ENCODE measurements at places on chromosomes 16 and 17. TPM values are rescaled to one million over a fixed set of nuclear protein-coding genes. Genes with fewer than 3 reads are reported as not detected.

DNA sequence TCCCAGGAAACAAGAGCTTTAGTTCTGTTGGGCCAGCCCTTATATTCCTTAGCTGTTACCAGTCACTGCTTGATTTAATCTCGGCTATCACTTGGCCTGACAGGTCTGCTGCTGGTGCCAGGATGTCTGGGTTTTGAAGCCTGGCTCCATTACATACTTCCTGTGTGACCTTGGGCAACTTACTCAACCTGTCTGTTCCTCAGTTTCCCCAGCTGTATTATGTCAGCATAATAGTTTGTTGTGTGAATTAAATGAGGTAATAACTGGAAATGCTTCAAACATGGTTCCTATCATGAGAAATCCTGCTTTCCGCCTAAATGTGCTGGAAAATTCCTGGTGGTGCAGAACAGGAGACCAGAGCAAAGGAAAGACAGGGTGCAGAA lies 50.6 kb upstream of the STH start:
- no peaks in the 10 kb centered on the region for H3K36me3 ChIP-seq
- peaks cover 59% of the 10 kb centered on the region for H3K27me3 ChIP-seq
- H3K4me3 ChIP-seq: no peak overlapping the region
- no peaks in the 10 kb centered on the region for H3K4me1 ChIP-seq
- H3K27ac ChIP-seq: no peak overlapping the region
- no peak for DNase-seq

DNA sequence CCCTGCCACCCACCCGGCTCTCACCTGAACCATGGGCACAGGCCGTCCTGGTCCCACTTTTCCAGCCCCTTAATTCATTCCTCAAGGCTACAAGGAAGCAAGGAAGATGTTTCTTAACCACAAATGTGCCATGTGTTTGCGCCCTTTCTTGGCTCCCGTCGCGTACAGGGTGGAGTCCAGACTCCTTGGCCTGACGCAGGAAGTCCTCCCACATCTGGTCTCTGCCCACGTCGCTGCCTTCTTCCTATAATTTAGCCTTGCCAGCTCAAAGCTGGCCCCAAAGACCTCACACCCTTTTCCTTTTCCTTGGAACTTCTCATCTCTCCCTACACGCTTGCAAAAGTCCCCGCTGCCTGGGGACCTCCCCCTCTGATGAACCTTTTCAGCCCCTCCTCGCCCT lies 38.8 kb upstream of the BHLHA9 start:
- DNase-seq: no peak
- H3K27me3 ChIP-seq: peaks cover 62% of the 10 kb centered on the region
- no peaks in the 10 kb centered on the region for H3K36me3 ChIP-seq
- peak overlapping the region; percentile 65 for H3K4me3 ChIP-seq
- H3K27ac ChIP-seq: no peak overlapping the region

GRCh38 chr16:49543631-49543946 lies 170.0 kb downstream of the C16orf78 start:
- H3K27me3 ChIP-seq: peaks cover 7% of the 10 kb centered on the region
- no peak overlapping the region for H3K4me3 ChIP-seq
- peaks cover 4% of the 10 kb centered on the region for H3K36me3 ChIP-seq
- peaks cover 48% of the 10 kb centered on the region for H3K4me1 ChIP-seq

GRCh38 chr17:65314212-65314611 lies 177.0 kb downstream of the RGS9 start:
- no peak overlapping the region for H3K4me3 ChIP-seq
- H3K27me3 ChIP-seq: peaks cover 10% of the 10 kb centered on the region
- peaks cover 15% of the 10 kb centered on the region for H3K4me1 ChIP-seq
- no peaks in the 10 kb centered on the region for H3K36me3 ChIP-seq
- no peak overlapping the region for H3K27ac ChIP-seq

- no peak overlapping the region for H3K27ac ChIP-seq
- H3K27me3 ChIP-seq: peaks cover 3% of the 10 kb centered on the region
- no peak for DNase-seq
- H3K4me1 ChIP-seq: no peaks in the 10 kb centered on the region
- no peaks in the 10 kb centered on the region for H3K36me3 ChIP-seq
These were observed 82.4 kb downstream of the KCNJ2 start for GRCh38 chr17:70251706-70252105.

GRCh38 chr16:68866933-68867332 lies 23.6 kb downstream of the TANGO6 start:
- H3K36me3 ChIP-seq: peaks cover 3% of the 10 kb centered on the region
- H3K27me3 ChIP-seq: no peaks in the 10 kb centered on the region
- H3K4me3 ChIP-seq: no peak overlapping the region
- H3K4me1 ChIP-seq: no peaks in the 10 kb centered on the region
- DNase-seq: no peak
- no peak overlapping the region for H3K27ac ChIP-seq

GRCh38 chr17:58875261-58875660 lies 119.6 kb downstream of the PPM1E start:
- DNase-seq: no peak
- H3K27me3 ChIP-seq: no peaks in the 10 kb centered on the region
- no peak overlapping the region for H3K4me3 ChIP-seq
- H3K27ac ChIP-seq: no peak overlapping the region
- H3K4me1 ChIP-seq: no peaks in the 10 kb centered on the region
- no peaks in the 10 kb centered on the region for H3K36me3 ChIP-seq

GRCh38 chr17:61728297-61728836 lies 135.0 kb downstream of the BRIP1 start:
- no peak overlapping the region for H3K4me3 ChIP-seq
- H3K27ac ChIP-seq: no peak overlapping the region
- no peak for DNase-seq
- peaks cover 9% of the 10 kb centered on the region for H3K36me3 ChIP-seq
- H3K4me1 ChIP-seq: no peaks in the 10 kb centered on the region
- no peaks in the 10 kb centered on the region for H3K27me3 ChIP-seq

- peaks cover 5% of the 10 kb centered on the region for H3K4me1 ChIP-seq
- no peak for DNase-seq
- H3K4me3 ChIP-seq: no peak overlapping the region
These were observed 135.2 kb upstream of the HS3ST3A1 start for GRCh38 chr17:13736916-13737315.

GRCh38 chr16:85682516-85682915 lies 6.2 kb downstream of the GINS2 start:
- H3K27ac ChIP-seq: no peak overlapping the region
- H3K4me3 ChIP-seq: no peak overlapping the region
- H3K4me1 ChIP-seq: peaks cover 18% of the 10 kb centered on the region
- no peaks in the 10 kb centered on the region for H3K27me3 ChIP-seq
- H3K36me3 ChIP-seq: peaks cover 16% of the 10 kb centered on the region

DNA sequence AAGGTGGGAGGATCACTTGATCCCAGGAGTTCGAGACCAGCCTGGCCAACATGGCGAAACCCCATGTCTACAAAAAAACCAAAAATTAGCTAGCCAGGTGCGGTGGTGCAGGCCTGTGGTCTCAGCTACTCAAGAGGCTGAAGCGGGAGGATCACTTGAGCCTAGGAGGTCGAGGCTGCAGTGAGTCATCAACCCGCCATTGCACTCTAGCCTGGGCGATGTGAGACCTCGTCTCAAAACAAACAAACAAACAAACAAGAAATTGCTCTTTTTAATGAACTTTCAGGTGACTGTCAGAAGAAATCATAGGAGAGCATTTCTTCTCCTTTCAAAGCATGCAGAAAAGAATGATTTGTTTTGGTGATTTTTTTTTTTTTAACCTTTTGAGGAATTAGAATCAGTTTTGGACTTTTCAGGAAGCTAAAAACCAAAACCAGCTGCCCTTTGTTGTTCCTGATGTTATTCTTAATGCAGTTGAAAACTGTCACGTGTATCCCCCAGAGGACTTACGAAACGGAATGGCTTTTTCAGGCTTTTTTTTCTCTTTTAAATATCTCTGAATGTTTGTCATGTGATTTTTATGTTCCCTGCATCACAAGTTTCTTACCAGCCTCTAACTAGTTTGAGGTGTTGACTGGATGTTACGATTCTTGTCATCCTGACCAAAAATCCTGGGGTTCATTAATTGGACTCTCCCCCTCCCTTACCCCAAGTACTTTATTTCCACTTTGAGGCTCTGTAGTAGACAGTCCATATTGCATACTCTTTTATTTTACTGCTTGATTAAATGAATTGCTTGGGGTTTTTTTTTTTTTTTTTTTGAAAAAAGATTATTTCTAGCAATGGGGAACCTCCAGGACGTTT lies 34.1 kb downstream of the SNX29 start:
- peaks cover 3% of the 10 kb centered on the region for H3K36me3 ChIP-seq
- no peak overlapping the region for H3K27ac ChIP-seq
- H3K27me3 ChIP-seq: no peaks in the 10 kb centered on the region
- peaks cover 5% of the 10 kb centered on the region for H3K4me1 ChIP-seq
- H3K4me3 ChIP-seq: no peak overlapping the region

- no peak for DNase-seq
- H3K4me1 ChIP-seq: no peaks in the 10 kb centered on the region
- no peak overlapping the region for H3K4me3 ChIP-seq
- H3K27ac ChIP-seq: no peak overlapping the region
These were observed 370.2 kb upstream of the MAF start for GRCh38 chr16:79970551-79971236.

DNA sequence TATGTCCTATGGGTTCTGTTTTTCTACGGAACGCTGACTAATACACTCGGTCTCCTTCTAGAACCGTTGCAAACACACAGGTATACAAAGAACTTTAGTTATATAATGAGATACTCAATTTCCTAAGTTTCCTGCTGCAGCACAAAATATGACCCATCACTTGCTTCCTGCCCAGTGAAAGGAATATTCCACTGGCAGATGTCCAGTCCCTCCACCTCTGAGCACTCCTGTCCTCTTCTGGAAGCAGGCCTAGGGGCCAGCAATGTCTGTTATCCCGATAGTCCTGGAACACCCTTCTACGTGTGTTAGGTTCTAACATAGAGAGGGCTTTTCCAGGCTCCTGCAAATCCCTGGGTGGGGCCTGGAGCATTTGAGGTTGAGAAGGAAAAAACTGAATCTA lies 32.7 kb downstream of the ADAMTS18 start:
- no peak for DNase-seq
- no peaks in the 10 kb centered on the region for H3K36me3 ChIP-seq
- no peak overlapping the region for H3K27ac ChIP-seq
- H3K27me3 ChIP-seq: no peaks in the 10 kb centered on the region

GRCh38 chr16:47162670-47163420 lies 19.1 kb upstream of the NETO2 start:
- no peak overlapping the region for H3K4me3 ChIP-seq
- H3K36me3 ChIP-seq: no peaks in the 10 kb centered on the region
- H3K27me3 ChIP-seq: no peaks in the 10 kb centered on the region
- no peak for DNase-seq
- H3K4me1 ChIP-seq: no peaks in the 10 kb centered on the region
- H3K27ac ChIP-seq: no peak overlapping the region

DNA sequence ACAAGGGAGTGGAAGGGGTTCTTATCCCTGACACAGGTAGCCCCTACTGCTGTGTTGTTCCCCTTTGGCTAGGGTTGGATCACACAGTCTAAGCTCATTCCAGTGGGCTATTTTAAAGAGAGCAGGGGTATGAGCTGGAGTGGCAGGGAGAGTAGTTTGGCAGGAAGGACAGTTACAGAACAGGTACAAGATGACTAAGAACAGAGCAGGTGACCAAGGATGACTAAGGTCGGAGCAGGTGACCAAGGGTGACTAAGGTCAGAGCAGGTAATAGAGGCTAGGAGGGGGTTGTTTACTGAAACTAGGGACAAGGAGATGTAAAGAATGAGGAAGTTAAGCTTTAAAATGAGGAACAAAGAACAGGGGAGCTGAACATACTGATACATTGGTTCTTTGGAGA lies 58.8 kb downstream of the UTP18 start:
- no peak overlapping the region for H3K27ac ChIP-seq
- H3K4me3 ChIP-seq: no peak overlapping the region
- no peak for DNase-seq
- H3K4me1 ChIP-seq: peaks cover 4% of the 10 kb centered on the region
- no peaks in the 10 kb centered on the region for H3K27me3 ChIP-seq

DNA sequence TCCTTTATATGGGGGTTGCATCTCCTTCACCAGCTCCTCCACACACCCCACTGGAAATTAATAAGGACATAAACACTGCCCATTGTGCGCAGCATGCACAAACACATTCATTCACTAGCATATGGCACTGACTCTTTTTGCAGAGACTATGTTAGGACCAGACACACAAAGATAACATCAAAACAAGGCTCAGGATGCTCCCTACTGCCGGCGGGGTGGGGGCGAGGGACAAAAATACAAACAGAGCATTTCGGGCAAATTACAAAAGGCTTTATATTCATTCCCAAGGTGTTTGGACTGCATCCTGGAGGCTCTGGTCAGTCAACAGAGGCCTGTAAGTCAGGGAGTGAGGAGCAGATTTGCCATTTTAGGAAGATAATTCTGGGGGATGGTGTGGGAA lies 299.7 kb downstream of the SLC39A11 start:
- no peaks in the 10 kb centered on the region for H3K4me1 ChIP-seq
- H3K36me3 ChIP-seq: peaks cover 12% of the 10 kb centered on the region
- no peak for DNase-seq
- H3K27ac ChIP-seq: no peak overlapping the region
- no peaks in the 10 kb centered on the region for H3K27me3 ChIP-seq
- H3K4me3 ChIP-seq: no peak overlapping the region

GRCh38 chr16:11681556-11681955 lies 13.3 kb downstream of the SNN start:
- H3K36me3 ChIP-seq: peaks cover 16% of the 10 kb centered on the region
- H3K4me3 ChIP-seq: no peak overlapping the region
- H3K4me1 ChIP-seq: peaks cover 5% of the 10 kb centered on the region
- DNase-seq: no peak
- no peaks in the 10 kb centered on the region for H3K27me3 ChIP-seq
- H3K27ac ChIP-seq: peak overlapping the region; percentile 46

GRCh38 chr16:67277294-67277998 lies 1.9 kb upstream of the PLEKHG4 start:
- no peaks in the 10 kb centered on the region for H3K27me3 ChIP-seq
- H3K4me1 ChIP-seq: no peaks in the 10 kb centered on the region
- H3K27ac ChIP-seq: no peak overlapping the region
- DNase-seq: no peak
- H3K4me3 ChIP-seq: peak overlapping the region; percentile 14
- no peaks in the 10 kb centered on the region for H3K36me3 ChIP-seq

- H3K36me3 ChIP-seq: no peaks in the 10 kb centered on the region
- no peaks in the 10 kb centered on the region for H3K4me1 ChIP-seq
- H3K27ac ChIP-seq: no peak overlapping the region
- H3K27me3 ChIP-seq: no peaks in the 10 kb centered on the region
- DNase-seq: no peak
These were observed 196.8 kb downstream of the CNTNAP4 start for GRCh38 chr16:76474048-76474447.

DNA sequence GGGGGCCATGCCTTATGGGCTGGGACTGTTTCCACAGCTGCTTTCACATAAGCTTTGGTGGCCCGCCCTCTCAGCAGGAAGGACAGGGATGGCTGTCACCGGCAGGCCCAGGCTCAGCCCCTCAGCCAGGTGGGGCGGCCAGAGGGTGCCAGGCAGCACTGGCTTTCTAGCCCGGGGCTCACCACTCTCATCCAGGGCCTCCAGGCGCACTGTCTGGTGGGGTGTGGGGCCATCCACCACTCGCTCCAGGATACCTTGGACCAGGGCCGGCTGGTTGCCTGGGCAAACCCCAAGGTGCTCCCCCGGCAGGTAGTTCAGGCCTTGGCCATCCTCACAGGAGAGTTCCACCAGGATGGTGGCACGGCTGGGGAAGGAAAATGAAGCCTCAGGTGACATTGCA lies 35.0 kb downstream of the NOS2 start:
- H3K36me3 ChIP-seq: no peaks in the 10 kb centered on the region
- H3K27ac ChIP-seq: no peak overlapping the region
- no peak for DNase-seq
- no peak overlapping the region for H3K4me3 ChIP-seq

Gene CHST5
- total RNA-seq: 0.60 TPM

Gene THRA
- total RNA-seq: 18.3 TPM

Gene MRPL10
- total RNA-seq: 49.4 TPM

Gene BAHCC1
- 74.3 TPM for total RNA-seq

Gene CRYBA1
- total RNA-seq: not detected

Gene TMEM132E
- total RNA-seq: 1.2 TPM

Gene TM4SF5
- total RNA-seq: 5.3 TPM

Gene COX6A2
- not detected for total RNA-seq

Measured in type B pancreatic cell (in vitro differentiated cells).